ENCODE measurements at places on chromosomes 3 and 15. TPM values are rescaled to one million over a fixed set of nuclear protein-coding genes. Genes with fewer than 3 reads are reported as not detected.

The SCAANT1 gene
- total RNA-seq, result 1.7 TPM

The PCLAF gene
- 21.1 TPM for total RNA-seq

The SLC28A2 gene
- not detected for total RNA-seq

The HYKK gene
- total RNA-seq, result 1.1 TPM

The MAP6D1 gene
- total RNA-seq, result 1.7 TPM

The CHRNA3 gene
- total RNA-seq, result not detected

The CSPG5 gene
- total RNA-seq, result under 0.01 TPM

The GOLGA8J gene
- total RNA-seq, result not detected

The GABRB3 gene
- 0.40 TPM for total RNA-seq

The GPR176 gene
- total RNA-seq, result 14.4 TPM

The HRG gene
- total RNA-seq, result not detected

Measured in lung microvascular endothelial cell (primary cell).